ENCODE measurements at places on chromosomes 16 and 17.
A peak's percentile ranks its signal among the peaks of the same experiment; 100 is the strongest.

- no peak for DNase-seq
These were observed 9.4 kb downstream of the WNT3 start for GRCh38 chr17:46809110-46809571.

DNA sequence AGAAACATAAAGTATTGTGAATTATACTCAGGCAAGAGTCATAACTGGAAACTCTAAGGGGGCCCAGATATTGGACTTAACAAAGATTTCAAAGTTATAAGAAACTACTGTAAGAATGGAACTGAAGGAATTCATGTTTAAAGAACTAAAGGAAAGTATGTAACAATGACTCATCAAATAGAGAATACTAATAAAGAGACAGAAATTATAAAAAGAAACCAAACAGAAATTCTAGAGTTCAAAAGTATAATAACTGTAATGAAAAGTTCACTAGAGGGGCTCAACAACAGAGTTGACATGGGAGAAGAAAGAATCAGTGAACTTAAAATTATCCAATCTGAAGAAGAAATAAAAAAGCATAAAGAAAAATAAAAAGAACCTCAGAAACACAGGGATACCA lies 55.4 kb downstream of the ADCY9 start:
- DNase-seq: no peak

DNA sequence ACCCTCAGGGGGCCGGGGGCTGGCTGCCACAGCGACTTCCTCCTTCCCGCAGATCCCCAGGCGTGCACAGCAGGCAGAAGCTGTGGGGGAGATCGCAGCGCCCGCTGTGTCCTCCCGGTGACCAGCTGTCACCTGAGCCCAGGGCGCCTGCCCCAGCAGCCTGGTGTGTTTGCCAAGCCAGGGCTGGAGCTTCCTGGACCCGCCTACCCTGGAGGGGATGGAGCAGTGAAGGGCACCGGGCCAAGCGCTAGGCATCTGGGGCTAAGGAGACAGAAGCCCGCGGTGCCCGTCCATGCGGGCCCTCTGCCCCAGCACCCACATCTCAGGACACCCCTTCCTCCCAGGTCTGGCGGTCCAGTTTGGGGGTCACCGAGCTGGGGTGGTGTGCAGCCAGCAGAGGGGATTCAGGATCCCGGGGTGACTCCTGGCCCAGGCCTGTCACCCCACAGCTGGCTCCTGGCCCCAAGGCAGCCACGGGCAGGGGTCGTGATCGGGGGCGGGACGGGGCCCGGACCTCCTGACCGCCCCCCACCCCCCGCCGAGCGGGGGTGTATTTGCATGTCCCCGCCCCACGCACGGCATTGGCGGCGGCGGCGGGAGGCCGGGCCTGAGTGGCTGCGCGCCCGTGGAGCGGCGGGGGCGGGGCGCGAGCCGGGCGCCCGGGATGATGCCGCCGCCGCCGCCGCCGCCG lies at the start of gene RAB26:
Gene RAB26 (plus strand): TSS at position 645 of the 691 bp plus-strand sequence. CDS start 159 bp downstream, outside the sequence.
- DNase-seq: no peak

DNA sequence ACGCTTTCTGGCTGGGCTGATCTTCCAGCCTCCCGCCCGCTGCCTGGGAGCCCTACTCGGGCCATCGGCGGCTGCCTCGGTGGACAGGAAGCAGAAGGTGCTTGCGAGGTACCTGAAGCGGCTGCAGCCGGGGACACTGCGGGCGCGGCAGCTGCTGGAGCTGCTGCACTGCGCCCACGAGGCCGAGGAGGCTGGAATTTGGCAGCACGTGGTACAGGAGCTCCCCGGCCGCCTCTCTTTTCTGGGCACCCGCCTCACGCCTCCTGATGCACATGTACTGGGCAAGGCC lies 30.7 kb downstream of the CIITA start:
- no peak for DNase-seq

DNA sequence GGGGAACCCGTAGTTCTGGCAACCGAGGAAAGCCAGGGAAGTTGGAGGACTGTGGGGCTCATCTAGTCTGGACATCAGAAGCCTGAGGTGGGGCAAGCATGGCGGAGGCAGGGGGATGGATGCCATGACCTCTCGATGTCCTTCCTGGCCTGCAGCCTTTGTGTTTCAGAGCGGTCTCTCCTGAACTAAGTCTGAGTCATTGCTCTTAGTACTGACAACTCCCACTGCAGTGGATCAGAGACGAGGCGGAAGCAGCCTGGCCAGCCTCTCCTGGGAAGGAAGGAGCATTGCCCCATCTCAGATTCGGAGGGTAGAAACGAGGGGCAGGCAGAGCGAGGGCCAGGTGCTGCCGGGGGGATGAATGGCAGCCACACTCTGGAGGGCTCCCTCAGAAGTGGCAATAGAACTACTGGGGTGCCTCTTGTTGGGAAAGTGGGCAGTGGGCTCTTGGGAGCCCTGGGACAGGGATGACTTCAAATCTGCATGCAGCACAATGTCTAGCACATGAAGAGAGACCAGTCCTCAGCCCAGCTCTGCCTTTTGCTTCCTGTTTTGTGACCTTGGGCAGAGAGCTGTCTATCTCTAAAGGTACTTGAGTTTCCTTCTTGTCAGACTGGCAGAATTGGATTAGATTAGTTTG lies 3.6 kb upstream of the STAC2 start:
- DNase-seq: no peak

GRCh38 chr17:39604911-39605491 lies 2.7 kb downstream of the NEUROD2 start:
- no peak for DNase-seq

DNA sequence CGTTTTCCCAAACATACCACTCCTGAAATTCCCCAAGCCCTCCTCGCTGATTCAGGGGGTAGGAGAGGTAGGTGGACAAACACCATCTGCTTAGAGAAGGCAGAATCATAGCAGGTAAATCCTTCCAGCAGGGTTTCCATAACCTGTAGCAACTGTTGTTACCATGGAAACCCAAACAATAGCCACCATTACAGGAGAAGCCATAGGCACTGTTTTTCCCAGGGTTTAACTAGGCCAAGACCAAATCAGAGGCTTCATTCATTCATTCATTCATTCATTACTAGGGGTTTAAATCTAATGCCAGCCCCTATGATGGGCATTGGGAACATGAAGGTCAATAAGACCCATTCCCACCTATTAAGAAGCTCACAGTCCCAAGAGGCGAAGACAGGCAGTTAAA lies 25.5 kb upstream of the CIITA start:
- DNase-seq: no peak

- no peak for DNase-seq
These were observed 794 bp upstream of the CPNE7 start for GRCh38 chr16:89574681-89575246.

GRCh38 chr16:85136702-85137322 lies 24.5 kb upstream of the CIBAR2 start:
- no peak for DNase-seq

DNA sequence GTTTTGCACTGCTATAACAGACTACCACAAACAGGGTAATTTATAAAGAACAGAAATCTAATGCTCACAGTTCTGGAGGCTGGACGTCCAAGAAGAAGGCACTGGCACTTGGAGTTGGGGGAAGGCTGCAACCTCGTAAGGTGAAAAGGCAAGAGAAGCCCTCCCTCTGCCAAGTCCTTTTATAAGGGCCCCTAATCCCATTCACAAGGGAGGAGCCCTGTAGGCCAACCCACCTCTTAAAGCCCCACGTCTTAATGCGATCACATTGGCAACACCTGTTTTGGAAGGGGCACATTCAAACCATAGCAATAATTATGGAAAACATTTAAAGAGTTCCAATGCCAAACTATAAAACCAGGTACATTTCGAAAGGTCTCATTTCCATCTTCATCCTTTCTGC lies 5.2 kb downstream of the PKD1L3 start:
- no peak for DNase-seq

DNA sequence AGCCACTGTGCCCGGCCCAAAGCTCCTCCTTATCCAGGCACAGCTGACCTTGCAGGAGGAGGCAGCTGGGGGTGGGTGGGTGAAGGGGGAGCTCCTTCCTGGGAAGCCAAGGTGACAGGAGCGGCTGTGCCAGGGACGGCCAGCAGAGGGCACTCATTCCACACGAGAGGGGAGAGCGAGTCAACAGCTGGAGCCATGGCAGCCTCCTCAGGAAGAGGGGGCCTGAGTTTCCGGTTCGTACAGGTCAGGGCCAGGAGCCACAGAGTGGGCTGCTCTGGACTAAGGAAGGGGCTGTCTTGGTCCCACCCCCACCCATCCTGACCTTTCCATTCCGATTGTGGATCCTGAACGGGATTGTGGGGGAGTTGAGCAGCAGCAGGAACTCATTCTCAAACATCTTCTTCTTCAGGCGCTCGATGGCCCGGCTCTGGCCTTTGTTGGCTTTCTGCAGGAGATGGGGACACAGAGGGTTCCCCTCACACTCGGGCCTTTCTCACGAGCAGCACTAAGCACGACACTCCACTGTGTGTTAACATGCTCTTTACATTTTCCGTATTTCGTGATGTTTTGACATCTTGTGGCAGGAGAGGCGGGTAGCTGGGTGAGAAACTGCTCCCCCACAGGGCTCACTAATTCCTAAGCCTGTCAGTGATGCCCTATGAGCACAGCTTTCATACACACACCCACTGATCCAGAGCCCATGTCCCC lies 61.6 kb downstream of the TIMM22 start:
- peak; percentile 49 for DNase-seq

DNA sequence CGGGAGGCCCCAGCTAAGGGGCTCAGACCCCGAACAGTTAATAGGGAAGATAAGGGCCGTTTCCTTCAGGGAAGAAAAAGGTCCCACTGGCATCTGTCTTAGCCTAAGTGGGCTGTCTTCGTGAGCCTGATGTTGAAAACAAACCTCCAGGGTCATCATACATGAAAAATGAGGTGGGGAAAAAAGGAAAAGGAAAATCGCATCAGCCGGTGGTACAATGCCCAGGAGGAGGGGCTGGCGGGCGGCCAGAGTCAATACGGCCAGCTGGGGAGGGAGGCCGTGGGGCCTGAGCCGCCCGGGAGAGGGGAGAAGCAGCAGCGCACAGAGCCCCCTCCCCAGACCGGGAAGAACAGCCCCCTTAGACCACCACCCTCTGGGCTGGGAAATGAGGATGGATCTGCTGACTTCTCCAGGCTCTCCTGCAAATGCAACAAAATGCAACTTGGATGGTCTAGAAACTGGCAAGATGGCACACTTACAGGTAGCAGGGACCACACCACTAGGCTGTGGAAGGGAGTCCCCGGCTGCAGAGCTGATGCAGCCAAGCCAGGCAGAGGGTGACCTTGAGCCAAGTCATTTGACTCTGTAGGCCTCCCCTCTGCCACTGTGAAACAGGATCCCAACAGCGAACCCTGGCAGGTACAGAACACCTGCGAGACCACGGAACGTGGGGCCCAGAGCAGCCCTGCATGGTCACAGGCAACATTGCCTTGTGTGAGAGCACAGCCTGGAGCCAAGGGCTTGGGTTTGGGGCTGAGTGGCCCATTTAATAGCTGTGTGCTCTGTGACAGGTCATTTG lies 448.5 kb downstream of the SOX9 start:
- DNase-seq: no peak

GRCh38 chr17:66344473-66344872 lies 42.1 kb downstream of the PRKCA start:
- no peak for DNase-seq

DNA sequence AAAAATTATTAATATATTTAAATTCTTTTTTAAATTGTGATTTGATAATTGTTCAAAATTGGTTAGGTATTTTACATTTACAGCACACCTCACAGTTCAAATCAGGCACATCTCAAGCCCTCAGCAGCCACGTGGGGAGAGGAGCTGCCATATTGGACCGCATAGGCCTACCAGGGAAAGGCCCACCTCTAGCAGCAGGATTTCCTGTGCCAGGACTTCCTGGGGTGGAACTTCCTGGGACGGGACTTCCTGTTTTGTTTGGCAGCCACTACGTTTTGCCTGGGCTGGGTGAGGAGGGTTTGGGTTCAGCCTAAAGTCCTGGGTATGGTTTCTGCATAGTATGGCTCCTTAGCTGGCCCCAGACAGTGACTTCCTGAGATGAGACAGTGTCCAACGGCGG lies 298.5 kb upstream of the FOXF1 start:
- no peak for DNase-seq

- DNase-seq: no peak
These were observed 167.1 kb downstream of the HAPSTR1 start for GRCh38 chr16:9258423-9259051.

GRCh38 chr16:3640632-3641501 lies 13.6 kb upstream of the DNASE1 start:
- no peak for DNase-seq

DNA sequence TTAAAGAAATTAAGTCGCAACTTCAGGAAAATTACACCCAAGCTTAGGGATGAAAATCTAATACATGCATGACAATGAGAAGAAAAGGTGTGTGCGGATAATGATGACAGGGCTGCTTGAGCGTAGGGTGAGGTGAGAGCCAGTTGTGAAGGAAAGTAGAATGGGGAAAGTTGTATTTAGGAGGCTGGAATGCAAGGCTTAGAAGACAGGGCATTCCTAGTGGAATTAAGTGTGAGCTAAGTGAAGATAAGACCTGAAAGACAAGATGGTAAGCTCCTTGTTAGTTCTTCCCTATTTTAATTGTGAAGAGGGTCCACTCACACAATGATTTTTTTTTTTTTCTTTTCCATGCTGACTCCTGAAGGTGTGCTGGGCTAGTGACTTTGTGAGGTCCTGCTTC lies 519.5 kb upstream of the SALL1 start:
- no peak for DNase-seq

DNA sequence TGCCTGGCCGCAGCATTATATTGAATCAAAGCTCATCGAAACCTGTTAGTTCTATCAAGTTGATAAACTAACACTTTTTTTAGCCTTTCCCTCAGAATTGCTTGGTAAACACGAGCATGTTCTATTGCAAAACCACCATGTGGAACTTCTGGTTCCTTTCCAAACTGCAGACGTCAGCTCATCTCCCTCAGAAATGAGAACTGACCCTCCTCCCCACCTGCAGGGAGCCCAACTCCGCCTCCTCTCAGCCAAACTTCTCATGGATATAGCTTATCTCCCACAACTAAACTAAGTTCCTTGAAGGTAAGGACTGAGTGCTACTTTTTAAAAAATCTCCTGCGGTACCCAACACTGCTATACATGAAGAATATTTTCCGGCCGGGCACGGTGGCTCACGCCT lies 6.7 kb downstream of the SHMT1 start:
- no peak for DNase-seq

DNA sequence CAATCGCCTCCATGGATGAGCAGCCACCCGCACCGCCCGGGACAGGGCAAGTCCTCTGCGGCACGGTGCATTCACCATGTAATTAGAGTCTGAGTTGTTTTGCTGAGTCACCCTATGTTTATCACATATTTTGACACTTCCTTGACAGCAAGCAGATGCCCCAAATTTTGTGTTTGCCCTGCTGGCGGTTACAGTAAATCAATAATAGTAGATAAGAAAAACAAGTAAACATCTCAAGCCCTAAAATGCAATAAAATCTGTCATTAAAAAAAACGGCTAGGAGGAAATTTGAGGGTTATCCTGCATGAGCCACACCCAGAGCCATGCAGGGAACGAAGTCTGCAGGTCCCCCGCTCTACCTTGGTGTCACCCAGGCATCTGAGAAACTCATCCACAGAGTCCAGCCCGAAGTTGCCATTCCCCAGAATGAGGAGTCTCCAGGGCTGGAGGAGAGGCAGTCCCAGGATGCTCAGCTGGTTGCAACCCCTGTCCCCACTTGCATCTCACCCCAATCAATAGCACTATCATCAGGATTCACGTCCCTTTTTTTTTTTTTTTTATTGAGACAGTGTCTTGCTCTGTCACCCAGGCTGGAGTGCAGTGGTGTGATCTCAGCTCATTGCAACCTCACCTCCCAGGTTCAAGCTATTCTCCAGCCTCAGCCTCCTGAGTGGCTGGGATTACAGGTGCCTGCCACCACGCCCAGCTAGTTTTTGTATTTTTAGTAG lies 16.5 kb upstream of the ST6GALNAC1 start:
- no peak for DNase-seq

Measured in stimulated activated CD4-positive, alpha-beta T cell treated with anti-CD3 and anti-CD28 coated beads, Interleukin-1b, Interleukin-23, amount 100 ng/mL, for 24 hours (primary cell).